ENCODE measurements at places on chromosomes 6 and 20.

- DNase-seq, result no peak
Observed at GRCh38 chr6:22017766-22018165, 279.1 kb downstream of the PRL start.

- no peak for DNase-seq
Observed at GRCh38 chr20:57417051-57417689, 26.0 kb downstream of the RBM38 start.

DNA sequence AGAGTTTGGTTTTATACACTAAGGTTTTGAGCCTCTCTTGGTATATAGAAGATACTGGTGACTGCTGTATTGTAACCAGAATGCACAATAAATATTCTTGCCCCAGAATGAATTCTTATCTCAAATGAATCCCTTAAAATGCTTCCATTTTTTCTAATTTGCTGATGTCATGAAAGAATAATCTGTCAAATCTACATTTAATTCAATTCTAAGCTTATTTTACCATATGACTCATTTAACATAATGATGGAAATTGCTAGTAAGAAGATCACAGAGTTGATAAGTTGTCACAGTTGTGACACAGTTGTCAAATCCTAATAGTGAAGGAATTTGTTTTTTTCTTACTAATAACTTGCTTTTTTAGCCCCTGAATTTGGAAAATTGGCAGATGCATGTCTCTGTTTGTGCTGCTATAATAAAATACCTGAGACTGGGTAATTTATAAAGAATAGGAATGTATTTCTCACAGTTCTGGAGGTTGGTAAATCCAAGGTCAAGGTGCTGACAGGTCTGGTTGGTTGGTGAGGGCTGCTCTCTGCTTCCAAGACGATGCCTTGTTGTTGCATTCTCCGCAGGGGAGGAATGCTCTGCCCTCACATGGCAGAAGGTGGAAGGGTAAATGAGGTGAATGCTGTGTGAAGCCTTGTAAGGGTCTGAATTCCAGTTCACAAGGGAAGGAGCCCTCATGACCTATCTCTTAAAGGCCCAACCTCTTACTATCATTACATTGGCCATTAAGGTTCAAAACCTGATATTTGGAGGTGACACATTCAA, 4.7 kb downstream of the ECT2L start:
- DNase-seq, result no peak

GRCh38 chr6:167836721-167837120, 10.0 kb downstream of the AFDN start:
- DNase-seq, result no peak

DNA sequence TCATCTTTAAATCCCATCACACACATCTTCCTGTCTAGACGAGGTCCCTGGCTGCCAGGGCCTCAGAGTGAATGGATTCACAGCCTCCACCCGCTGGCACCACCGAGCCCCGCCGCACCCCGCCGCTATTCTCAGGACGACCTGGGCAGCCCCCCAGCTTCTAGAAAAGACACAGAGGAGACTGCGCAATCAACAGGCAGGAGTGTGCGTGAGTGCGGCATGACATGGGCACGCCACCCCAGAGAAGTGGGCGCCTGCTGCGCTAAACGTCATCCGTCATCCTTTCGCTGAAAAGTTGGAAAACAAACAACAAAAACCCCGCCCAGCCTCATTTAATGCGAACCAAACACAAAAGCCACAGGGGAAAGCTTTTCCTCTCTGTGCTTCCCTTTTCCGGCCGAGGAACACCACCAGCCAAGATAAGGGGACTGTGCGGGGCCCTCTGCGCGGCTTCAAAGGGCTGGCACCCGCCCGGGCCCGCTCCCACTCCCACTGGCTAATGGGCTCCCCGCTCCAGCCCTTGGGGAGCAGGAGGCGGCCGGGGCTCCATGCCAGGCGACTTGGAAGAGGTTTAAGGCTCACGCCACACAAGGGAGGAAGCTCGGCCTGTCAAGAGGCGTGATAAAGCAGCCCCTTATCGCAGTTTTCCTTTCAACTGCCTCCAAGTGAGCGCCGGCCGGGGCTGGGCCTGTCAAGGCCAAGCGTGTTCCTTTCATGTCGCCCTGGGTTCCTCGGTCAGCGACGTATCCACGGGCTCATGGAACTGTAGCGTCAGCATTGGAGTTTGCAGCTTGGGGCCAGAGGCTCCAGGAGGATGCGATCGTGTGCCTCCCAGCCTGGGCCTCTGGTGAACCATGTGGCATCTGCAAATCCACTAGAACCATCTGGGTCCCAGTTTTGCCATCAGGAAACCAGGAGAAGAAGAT, 50.1 kb downstream of the NFATC2 start:
- no peak for DNase-seq
